LHCN-M2 (cell line): ENCODE measurements at places on chromosomes 11 and 22.

- DNase-seq: no peak
These were observed 26.8 kb upstream of the PPP2R1B start for GRCh38 chr11:111792955-111793500.

DNA sequence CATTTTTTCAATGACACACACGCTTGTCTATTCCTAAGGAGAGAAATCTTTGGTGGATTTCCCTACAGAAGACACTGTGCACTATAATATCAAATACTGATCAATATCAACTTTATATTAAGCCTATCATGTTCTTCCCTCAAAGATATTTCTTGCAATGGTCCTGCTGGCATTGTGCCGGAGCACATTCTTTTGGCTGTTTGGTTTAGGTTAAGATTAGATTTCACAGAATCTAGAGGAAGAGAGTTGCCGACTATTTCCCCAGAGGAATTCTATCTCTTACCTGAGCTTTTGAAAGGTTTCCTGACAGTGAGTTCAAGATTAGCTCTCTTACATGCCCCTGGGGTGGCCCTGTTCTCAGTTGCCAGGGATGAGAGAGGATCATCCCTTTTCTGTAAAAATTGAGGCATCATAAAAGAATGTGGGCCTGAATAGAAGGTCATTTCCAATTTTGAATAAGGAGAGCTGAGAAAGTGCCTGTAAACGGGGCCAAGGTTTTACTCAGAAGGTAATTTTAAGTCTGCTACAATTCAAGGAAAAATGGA, 180.6 kb upstream of the ARHGAP20 start:
- DNase-seq: no peak

DNA sequence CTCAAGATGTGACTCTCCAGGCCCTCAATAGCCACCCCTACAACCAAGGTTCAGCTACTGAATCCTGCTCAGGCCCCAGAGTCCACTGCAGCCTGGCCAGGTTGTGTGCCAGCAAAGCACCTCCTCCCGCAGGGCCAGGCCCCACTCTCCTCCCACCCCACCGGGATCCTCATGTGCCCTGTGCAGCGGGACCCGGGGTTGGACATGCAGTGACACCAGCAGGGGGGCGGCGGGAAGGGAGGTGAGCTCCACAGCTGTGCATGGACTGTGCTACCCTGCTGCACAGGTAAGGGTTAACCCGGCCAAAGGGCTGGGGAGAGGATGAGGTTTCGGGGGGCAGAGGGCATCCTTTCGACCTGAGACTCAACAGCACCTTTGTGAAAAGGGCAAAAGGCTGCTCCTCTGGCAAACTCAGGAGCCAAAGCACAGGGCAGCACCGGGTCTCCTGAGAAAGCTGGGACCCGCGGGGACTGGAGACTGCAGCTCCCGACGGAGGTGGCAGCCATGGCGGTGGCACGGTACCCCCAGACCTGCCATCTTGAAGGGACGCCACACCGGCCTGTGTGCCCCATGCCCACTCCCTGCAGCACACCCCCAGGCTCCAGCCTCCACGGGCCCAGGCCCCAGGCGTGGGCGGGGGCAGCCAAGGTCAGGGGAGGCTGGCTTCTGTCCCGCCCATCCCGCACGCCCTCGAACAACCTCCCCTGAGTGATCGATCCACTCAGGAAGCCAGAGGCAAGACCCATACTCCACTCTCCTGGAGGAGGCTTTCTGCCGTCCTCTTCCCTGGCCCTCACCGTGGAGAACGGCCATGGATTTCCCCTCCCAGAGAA, 10.6 kb downstream of the PLXNB2 start:
- DNase-seq: no peak

DNA sequence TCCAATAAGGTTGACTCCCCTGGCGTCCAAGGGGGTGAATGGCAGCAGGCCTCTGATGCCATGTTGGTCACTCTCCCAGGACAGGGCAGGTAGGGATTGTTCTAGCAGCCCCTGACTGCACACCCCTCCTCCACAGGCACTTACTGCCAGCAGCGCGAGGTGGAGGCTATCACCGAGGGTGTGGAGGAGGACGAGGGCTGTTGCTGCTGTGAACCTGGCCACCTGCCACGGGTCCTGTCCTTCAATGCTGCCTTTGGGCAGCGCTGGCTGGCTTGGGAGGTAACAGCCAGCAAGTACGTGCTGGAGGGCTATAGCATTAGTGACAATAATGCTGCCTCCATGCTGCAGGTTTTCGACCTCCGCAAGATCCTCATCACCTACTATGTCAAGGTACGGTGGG, 7.7 kb upstream of the SIPA1 start:
- DNase-seq: no peak

DNA sequence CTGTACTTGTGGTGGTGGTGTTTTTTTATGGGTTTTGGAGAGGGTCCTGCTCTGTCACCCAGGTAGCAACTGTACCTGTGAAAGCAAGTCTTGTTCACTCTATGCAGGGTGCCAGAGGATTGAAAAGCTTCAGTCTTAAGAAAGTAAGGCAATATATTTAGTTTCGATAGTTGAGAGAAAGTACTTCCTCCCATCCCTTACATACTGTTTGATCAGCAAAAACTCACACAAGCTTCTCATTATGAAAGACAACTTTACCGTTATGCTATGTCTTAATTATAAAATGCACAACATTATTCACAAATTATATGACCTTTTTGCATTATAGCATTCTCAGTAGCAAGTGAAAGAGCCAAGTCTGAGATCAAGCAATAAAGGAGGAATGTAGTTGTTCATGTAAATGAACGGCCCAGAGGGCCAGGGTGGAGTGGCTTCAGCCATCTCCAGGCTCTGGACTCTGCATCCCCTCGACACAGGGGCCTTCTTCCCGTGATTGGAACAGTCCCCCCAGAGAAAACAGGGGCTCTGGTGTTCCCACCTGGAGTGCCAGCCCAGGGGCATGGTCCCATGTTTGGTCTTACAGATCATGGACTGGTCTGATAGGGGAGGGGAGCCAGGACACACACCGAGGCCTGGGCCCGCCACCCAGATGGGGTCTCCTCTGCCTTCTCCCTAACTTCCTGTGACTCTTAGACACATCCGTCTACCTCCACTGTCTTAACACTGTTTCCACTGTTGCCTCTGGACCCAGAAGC, 38.7 kb upstream of the CTTN start:
- DNase-seq: no peak

GRCh38 chr11:17771841-17772401, 37.3 kb downstream of the KCNC1 start:
- no peak for DNase-seq

GRCh38 chr22:46260038-46260437, 3.1 kb downstream of the PKDREJ start:
- no peak for DNase-seq

DNA sequence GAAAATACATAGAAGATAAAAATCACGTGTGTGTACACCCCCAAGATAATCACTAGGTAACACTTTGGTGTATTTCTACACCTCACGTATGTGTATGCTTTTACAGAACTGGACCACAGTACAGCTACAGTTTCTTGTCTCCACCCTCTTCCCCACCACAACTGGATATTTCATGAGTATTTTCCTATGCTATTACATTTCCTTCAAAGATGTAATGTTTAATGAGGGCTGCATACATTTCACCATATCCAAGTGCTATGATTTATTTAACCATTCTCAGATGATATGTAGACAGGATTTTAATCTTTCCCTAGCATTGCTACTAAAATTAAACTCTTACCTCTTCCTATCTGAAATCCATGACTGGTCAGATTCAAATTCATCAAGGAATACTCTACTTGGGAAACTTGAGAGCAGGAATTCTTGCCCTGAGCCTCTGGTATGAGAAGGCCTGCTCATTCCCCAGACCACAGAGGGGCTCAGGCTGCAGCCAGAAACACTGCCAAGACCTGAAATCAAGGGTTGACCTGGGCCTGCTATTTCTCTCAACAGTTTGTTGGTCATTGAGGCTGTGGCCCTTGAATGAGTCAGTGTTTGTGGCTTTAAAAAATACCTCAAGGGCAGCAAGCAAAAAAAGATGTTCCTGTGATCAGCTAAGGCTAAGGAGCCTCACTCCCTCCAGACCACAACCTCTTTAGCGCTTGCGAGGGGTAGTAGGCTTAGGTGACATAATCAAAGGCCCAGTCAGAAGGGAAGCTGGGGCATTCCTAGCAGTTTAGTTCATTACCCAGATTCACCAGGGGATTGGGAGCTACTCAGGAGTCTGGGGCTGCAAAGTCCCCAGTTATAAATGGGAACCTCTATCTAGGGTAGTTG, 55.5 kb downstream of the ABTB2 start:
- peak; percentile 97 for DNase-seq

DNA sequence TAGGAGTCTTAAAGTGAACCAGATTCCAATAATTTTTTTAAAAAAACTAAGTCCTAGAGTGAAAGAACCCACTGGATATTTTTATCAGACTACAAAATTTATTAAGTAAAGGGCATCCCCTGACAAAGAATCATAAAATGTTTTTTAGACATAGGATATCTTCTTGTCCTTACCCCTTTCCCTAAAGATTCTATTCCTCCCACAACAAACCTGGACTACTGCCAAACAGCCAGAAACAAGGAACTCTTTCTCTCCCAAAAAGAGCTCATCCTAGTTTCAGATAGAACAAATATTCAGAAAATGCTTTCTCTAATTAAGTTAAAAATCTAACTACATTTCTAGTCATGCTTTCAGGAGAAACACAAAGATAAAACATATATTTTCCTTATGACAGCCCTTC, 327.1 kb downstream of the FAM181B start:
- DNase-seq: no peak

GRCh38 chr11:15327786-15328231, 213.1 kb downstream of the INSC start:
- DNase-seq: peak; percentile 5

- no peak for DNase-seq
These were observed 39.7 kb downstream of the ACAT1 start for GRCh38 chr11:108160970-108161566.

DNA sequence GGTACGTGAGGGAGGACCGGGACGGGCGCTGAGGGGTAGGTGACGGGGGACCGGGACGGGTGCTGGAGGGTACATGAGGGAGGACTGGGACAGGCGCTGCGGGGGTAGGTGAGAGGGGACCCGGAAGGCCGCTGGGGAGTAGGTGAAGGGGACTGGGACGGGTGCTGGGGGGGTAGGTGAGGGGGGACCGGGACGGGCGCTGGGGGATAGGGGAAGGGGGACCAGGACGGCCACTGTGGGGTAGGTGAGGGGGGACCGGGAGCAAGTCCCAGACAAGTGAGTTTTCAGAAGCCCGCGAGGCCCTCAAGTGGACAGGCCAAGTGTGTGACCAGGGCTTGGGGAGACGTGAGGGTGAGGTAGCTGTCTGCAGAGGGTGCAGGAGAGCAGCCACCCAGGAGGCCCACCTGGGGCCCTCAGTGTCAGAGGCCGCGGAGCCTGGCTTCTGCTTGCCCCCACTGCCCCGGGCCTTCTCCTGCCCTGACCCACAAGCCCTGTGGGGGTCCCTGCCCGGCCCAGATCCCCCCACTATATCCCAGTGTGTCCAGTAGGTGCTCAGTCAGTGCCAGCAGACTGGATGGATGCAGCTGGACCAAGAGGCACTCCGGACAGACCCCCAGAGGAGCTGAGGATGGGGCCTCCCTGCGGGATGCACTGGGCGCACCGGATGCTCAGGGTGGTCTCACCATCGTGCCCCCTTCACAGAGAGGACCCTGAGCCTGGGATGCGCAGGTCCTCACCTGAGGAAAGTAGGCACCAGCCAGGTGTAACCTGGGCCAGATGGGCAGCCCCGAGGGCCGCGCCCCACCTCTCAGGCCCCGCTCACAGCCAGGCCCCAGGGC, 44.2 kb upstream of the TH start:
- DNase-seq: no peak

DNA sequence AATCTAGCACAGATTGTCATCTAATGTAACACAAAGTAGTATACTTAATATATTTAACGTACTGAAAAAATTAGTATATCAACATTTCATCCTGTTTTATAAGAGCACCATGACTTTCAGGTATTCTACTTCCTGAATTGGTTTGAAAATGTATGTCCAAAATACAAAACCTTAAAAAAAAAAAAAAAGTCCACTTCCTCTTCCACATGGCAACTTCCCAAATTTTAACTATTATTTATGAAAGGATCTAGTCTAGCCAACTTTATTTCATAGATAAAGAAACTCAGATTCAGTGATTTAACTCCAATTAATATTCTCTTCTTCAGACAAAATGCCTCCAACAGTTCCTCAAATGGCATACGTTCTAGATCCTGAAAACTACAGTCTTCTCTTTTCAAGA, 44.0 kb downstream of the PIK3C2A start:
- no peak for DNase-seq

- DNase-seq: no peak
These were observed 583.2 kb downstream of the BUD13 start for GRCh38 chr11:116189408-116190170.

DNA sequence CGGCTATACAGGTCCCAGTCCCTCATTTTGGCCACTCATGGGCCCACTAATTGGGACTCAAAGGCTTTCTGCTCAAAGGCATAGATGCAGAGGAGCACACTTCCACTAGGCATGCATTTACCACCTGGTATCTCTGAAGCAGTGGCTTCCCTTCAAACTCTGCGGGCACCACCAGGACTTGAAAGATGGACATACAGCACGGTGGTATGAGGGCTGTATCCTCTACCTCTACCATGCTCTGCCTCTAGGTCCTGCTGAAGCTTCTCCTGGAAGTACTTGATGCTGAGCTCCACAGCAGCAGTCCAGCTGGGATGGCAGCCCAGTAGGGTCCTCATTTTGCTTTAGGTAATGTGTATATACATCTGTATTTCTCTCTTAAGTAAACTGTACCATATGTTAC, 49.9 kb downstream of the RAB6A start:
- no peak for DNase-seq

DNA sequence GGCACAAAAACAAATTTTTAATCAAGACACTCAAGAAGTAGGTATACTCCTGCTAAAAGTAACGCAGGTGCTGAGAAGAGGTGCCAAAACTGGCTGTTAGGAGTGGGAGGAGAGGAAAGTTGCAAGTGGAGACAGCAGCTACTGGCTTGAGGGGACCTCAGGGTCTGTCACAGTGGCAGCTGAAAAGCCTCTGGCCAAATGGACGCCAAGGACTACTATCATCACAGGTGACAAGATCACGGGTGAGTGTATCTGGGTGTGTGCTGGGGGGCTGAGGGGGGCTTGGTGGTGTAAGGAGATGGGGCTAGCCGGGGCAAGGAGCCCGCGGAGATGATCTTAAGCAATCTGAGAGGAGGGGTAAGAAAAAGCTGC, 687 bp downstream of the ZNF202 start:
- peak; percentile 1 for DNase-seq

- DNase-seq: peak; percentile 7
These were observed 6.9 kb downstream of the CADM1 start for GRCh38 chr11:115497303-115497702.

DNA sequence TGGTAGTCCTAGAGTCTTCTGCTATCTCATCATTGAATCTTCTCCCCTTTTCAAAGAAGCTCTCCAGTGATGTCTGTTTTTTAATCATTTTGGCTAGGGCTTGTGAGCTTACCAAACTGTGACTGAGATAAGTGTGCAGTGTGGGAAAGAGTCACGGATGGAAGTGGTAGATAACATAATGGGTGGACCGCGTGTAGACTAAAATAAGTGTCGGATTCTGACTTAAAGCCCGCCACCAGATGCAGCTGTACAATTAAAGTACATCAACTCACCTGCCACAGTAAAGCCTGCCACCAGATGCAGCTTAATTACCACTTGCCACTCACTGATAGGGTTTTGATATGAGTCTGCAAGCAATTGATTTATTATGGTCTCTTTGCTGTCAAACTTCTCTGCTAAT, 581.5 kb downstream of the LRRC4C start:
- no peak for DNase-seq
